ENCODE measurements at places on chromosomes 6 and 20.

- DNase-seq, result no peak
These were observed 10.2 kb upstream of the LY6G5C start for GRCh38 chr6:31691078-31691463.

GRCh38 chr6:140980265-140980887 lies 1152.3 kb upstream of the GJE1 start:
- DNase-seq, result no peak

DNA sequence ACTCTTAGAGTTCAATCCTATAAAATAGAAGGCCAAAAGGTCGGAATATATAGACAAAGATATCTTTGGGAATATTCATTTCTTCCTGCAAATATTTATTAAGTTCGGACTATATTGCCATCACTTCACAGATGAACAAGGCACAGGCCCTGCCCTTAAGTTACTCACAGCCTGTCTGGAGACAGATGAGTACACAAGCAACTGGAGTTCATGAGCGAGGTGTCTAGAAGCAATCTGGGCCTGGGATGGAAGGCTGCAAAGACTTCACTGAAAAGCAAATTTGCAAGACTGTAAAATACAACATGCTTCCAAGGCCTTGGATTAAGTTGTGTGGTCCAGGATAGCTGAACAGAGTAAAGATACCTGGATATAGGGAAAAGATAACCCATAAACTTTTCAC lies 56.7 kb upstream of the CEP85L start:
- no peak for DNase-seq

DNA sequence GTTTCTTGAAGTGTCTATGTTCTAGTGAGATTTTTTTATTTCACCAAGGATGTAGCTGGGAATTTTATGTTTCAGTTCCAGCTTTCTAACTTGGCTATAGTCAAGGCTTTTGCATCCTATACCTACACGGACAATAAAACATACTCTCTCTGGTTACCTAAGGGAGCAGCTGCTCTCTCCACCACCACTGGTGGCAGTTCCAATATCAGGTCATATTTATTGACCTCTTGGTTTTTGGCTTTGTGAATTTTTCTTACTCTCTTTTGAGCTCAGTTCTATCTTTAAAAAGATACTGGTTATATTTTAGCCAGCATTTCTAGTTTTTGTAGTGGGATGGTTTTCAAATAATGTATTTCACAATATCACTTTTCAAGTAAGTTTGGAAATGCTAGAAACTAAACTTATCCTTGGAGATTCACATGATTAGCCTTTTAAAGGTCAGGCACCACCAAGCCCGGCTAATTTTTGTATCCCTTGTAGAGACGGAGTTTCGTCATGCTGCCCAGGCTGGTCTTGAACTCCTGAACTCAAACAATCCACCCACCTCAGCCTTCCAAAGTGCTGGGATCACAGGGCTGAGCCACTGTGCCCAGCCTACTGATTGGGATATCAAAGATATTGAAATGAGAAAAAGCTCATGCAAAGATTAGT lies 34.7 kb upstream of the HAO1 start:
- no peak for DNase-seq

- no peak for DNase-seq
These were observed 4.2 kb downstream of the SCRT2 start for GRCh38 chr20:671252-672030.

GRCh38 chr6:144213315-144213714 lies 63.0 kb downstream of the STX11 start:
- DNase-seq, result no peak

DNA sequence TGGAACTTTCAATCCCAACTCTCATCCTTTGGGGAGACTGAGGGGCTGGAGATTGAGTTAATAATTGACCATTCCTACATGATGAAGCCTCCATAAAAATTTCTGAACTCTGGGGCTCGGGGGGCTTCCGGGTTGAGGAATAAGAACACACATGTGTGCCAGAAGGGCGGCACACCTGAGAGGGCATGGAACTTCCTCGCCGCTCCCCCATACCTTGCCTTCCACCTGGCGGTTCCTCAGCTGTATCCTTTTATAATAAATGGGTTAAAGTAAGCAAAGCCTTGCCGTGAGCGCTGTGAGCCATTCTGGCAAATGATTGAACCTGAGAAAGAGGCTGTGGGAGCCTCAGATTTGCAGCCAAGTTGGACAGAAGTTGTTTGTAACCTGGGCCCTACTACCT lies 164.8 kb downstream of the LY86 start:
- DNase-seq, result no peak

DNA sequence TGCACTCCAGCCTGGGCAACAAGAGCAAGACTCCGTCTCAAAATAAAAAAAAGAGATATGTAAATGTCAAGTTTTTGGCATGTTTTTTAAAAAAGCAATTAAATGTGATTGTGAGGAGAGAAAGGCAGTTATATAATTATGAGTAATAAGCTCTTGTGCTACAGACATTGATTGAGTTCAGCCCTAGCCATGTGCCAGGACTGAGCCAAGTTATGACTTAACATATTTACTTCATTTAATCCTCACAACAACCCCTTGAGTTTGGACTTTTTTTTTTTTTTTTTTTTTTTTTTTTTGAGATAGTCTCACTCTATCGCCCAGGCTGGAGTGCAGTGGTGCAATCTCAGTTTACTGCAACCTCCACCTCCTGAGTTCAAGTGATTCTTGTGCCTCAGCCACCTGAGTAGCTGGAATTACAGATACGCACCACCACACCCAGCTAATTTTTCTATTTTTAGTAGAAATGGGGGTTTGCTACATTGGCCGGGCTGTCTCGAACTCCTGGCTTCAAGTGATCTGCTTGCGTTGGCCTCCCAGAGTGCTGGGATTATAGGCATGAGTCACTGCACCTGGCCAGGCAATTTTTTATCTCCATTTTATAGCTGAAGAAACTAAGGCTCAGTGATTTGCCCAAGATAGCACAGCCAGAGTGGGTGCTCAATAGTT lies 15.0 kb upstream of the CSE1L start:
- DNase-seq, result no peak

DNA sequence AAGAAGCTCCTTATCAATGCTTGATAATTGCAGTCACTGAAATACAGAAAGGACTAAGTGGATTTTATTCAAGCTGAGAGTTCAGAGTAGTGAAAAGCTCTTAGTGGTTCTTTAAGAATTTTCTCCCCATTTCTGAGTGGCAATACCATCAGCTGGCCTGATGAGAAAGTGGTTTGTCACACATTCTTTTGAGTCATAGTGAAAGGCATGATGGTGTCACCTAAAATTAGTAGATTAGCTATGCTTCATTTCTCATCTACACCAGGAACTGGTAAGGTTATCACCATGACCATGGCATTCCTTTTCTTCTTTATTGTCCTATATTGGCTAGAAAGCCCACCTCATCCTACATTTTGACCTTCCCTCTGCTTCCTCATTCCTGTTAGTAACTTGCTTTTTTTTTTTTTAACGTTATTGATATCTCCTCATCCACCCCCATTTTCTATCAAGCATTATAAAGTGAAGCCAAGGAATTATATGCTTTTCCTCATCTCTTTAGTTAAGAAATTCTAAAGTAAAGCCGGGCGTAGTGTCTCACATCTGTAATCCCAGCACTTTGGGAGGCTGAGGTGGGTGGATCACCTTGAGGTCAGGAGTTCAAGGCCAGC lies 67.4 kb upstream of the LOC128125822 start:
- DNase-seq, result no peak

DNA sequence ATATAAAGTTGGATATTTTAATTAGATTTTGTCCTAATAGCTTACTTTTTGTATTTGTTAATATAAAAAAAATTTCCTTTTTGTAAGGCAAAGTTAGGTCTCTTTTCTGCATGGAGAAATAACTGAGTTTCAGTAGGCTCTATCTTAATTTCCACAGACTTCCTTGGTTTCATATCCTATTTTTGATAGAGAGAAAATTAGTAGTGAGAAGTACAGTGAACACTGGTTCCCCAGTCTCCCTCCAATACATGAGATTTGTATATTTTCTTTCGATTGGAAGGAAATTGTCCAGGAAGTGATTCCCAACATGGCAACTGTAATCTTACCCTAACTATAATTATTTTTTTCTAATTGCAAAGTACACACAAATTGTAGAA lies 26.4 kb downstream of the TRIM27 start:
- no peak for DNase-seq

- DNase-seq, result no peak
These were observed 118.8 kb downstream of the CDH4 start for GRCh38 chr20:61370841-61371303.

DNA sequence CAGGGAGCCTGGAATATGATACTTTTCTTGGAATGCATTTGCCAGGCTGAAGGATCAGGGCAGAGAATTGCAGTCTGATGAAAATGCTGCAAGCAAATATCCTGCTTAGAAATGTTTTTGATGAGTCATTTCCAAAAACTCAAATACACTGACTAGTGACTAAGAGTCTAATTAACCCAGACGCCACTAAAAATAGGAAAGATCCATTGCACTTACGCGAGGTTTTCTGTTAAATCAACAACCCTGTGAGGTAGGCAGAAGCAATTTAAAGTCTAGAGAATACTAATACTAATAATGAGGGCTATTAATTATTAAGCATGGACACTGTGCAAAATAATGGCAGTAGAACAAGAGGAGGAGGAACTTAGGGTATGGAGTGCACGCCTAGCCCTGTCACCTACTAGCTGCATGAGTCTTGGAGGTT lies 130.1 kb upstream of the DOK5 start:
- peak; percentile 43 for DNase-seq

GRCh38 chr6:152184573-152184916 lies 377.1 kb downstream of the ESR1 start:
- no peak for DNase-seq

DNA sequence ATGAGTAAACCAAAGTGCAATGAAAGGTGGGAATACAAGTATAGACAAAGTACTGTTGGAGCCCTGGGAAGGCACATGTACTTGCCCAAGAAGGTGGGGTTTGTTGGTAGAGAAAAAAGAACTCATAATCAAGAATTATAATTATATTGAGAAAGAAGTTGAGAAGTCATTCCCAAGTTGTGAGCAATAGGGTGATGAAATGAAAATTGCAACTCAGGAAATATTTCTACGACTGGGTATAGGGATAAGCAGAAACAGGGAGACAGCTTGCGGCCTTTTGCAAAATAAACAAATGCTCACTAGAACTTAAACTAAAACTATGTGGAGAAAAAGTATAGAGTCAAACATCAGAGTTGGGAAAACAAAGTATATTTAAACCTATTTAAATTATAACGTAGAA lies 250.7 kb upstream of the FAM83B start:
- no peak for DNase-seq

GRCh38 chr6:56760842-56761241 lies 118.2 kb upstream of the DST start:
- DNase-seq, result no peak

GRCh38 chr6:12458558-12458957 lies 168.4 kb downstream of the EDN1 start:
- DNase-seq, result no peak

DNA sequence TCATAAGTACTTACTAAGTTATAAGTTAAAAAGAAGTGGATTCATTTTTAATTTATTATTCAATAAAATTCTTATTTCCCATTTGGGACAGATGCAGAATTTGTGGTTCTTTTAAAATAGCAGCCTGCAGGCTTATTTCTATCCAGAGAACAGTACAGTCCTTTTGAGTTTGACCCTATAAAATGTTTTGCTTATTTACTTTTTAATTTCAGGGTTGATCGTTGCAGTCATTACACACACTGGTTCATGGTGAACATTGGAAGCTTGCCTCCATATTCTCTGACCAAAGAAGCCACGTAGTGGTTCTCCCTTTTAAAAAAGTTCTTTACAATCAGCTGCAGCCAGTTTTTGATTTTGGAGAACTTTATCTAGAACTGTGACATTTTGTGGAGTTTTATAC lies 122.9 kb upstream of the PDE7B start:
- DNase-seq, result no peak

GRCh38 chr6:142714951-142715785 lies 229.8 kb downstream of the HIVEP2 start:
- no peak for DNase-seq

DNA sequence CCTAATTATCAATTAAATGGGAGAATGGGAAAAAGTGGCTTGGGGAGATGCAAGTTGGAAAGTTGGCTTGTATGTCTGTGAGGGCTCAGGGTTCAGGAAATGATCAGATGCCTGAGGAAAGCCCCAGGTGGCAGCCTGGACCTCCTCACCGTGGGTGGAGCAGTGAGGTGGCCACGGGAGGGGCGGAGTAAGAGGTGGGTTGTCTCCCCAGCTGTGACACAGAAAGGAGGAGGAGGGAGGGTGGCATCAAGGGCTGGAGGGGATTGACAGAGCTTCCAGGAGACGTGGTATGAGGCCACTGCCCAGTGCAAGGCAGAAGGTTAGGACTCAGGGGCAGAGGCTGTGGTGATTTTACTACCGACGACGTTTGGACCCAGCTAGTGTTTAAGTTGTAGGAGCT lies 672.2 kb downstream of the PRKN start:
- no peak for DNase-seq

DNA sequence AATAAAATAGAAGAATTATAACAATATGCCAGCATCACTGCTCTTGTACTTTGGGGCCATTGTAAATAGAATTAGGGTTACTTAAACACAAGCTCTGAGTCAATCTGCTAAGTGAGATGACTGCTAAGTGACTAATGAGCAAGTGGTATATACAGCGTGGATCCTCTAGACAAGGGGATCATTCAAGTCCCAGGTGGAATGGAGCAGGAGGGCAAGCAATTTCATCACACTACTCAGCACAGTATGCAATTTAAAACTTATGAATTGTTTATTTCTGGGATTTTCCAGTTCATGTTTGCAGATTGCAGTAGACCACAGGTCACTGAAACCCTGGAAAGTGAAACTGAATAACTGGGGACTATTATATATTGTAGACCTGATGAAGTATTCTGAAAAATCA lies 235.3 kb downstream of the BTBD3 start:
- no peak for DNase-seq

GRCh38 chr20:24663496-24663895 lies 194.1 kb downstream of the SYNDIG1 start:
- DNase-seq, result no peak

DNA sequence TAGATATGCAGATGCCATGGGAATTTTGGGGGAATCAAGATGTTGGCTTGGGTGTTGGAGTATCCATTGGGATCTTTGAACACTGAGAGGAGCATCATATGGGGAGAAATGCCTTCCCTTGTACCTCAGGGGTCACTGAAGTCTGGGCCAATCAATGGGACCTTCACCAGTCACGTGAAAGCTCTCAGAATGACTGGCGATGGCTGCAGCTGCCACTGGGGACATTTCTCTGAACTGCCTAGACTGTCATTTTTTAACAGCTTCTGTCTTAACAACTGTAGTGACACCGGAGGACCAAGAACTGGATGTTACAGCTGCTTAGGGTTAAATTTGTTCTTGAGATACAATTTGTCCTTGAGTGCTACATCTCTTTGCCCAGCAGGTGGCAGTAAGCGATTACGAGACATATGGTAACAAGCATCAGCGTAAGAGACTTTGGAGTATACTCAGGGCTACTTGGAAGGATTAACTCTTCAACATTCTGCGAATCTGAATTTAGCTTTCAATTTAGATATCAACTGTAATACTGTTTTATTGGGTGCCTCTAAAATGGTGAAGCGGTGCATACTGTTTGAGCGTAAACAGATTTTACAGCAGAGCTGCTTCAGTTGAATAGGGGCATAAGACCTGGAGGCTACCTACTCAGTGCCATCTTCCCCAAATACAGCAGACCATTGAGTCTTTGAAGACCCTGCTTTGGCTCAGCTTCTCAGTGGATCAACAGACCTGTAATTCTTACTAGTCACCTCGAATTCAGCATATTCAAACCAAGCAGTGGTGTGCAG lies 36.0 kb downstream of the CCN2 start:
- peak; percentile 53 for DNase-seq

GRCh38 chr6:36422714-36423100 lies 19.9 kb downstream of the PXT1 start:
- DNase-seq, result no peak

- DNase-seq, result no peak
These were observed 105.8 kb upstream of the SPTLC3 start for GRCh38 chr20:12902992-12903391.

All from hepatic stellate cell (primary cell).